ENCODE measurements at places on chromosomes 11 and 22. TPM values are rescaled to one million over a fixed set of nuclear protein-coding genes. Genes with fewer than 3 reads are reported as not detected.
A peak's percentile ranks its signal among the peaks of the same experiment; 100 is the strongest.

GRCh38 chr22:23696326-23696851 is 5.6 kb downstream of the RGL4 start:
- peak; percentile 33 for DNase-seq

GRCh38 chr11:36567694-36568093 is at the start of gene RAG1:
TSS of gene RAG1 (plus strand) at chr11:36568007. CDS start at chr11:36573305, 5,298 bp downstream.
- no peak for DNase-seq

DNA sequence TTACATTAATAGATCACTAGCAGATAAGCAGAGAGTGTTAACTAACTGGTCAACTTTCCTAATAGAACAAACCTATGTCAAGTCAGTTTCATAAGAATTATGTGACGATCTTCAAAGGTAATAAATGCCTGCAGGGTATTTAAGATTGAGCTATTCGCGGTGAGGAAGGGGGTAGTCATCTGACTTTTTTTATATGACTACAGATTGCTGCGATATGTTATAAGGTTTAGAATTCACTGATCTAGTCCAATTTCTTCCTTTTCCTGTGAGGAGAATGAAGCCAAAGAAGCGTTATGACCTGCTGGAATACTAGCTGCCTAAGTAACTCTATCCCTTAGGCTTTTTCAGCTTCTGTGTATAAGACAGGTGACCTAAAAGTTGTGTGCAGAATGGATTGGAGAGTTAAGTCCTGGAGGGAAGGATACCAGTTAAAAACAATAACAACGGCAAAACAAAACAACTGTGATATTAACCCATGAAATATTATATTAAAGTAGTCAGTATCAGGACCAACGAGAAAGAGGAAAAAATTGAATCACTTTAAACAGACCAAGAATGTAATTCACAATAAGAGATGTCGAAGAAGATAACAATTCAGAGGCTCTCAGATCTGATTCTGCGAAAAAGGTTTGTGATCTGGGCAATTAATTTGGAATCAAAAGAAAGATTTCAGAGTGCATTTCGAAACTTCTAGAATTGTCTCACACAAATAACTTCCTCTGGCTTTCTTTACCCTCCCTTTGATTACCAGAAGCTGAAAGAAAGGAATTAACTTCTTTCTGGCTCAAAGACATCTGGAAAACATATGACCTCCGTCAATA is 630 bp downstream of the CASP4 start:
- DNase-seq = no peak

GRCh38 chr22:45816776-45817175 is 145.1 kb downstream of the ATXN10 start:
- DNase-seq = no peak

- no peak for DNase-seq
These were observed 10.5 kb upstream of the OR2AT4 start for GRCh38 chr11:75107187-75107586.

- no peak for DNase-seq
These were observed 4.4 kb upstream of the SYTL2 start for GRCh38 chr11:85815186-85815931.

- DNase-seq = no peak
These were observed 80.7 kb downstream of the MN1 start for GRCh38 chr22:27720860-27721259.

DNA sequence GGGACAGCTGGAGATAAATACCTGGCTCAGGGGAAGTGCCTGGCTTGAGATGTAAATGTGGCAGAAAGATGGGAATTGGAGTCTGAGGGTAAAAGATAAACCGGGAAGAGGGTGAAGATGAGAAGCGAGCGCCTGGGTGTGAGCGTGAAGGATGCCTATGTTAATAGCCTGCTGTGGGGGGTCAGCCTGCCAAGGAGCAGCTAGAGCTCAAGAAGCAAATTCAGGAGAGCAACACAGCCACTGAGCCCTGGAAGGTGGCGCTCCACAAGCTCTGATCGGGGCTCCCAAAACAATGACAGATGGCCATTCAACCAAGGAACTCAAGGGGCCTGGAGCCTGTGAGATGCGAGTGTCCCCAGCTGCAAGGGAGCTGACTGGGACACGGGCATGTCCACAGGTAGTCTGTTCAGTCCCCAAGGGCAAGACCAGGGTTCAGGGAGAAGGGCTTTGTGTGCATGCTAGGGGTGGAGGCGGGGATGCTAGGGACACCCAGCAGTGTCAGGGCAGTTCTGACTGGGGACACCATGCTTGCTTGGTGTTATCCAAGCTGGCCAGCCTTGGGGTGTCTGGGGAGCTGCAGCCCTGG is 2.8 kb downstream of the GSC2 start:
- no peak for DNase-seq

GRCh38 chr11:118290923-118291322 is 13.6 kb upstream of the CD3E start:
- no peak for DNase-seq

DNA sequence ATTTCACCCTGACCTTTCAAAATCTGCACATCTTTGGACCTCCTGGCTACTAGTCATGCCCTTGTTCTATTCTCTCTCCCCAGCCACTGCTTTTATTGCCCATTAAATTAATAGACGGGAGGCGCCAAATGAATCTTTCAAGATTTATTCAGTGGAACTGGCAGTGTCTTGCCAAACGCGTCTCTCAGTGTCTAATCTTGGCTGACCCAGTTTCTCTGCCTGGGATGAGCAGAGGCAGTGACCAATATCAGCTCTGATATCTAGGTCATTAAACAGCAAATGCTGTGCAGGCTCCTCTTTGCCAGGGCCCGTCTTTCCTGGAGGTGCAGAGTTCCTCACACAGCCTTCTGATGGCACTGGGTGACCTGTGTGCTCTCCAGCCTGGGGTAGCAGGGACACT is 74.0 kb downstream of the TRAF6 start:
- no peak for DNase-seq

- no peak for DNase-seq
These were observed 33.1 kb upstream of the SMPD1 start for GRCh38 chr11:6357222-6357621.

DNA sequence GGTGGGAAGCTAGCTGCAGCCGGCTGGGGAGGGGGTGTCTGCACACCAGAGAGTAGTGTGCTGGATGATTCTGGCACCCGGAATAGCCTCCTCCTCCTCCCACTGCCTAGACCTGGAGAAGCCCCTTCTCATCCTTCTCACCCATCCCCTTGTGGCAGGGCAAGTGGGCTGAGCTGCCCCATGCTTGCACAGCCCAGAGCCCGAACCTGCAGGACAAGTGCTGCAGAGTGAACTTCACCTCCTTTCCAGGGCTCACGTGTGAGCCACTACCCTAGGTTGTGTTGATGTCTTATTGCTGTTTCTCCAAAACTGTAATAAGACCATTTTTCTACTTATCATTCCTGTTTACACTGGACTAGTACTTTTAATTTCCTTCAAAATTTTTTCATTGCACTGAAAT is 56.1 kb upstream of the GLYATL1B start:
- DNase-seq = no peak

GRCh38 chr11:125404157-125404810 is 91.8 kb downstream of the FEZ1 start:
- DNase-seq = no peak

DNA sequence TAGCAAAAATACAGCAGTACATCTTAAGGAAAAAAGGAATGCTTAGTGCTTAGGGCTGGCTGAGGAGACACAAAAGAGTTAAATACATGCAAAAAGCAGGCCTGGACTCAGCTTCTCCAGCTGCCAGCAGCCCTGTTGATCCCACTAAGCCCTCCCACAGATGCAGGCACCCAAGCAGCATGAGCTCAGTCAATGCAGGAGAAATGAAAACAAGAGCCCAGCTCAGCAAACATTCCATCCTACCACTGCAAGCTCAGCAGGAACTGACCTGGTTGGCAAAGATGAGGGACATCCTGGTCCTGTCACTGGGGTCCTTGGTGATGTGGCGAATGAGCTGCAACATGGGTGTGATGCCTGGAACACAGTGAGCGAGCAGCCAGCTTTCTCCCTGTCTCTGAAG is 5.8 kb downstream of the CYB5R2 start:
- no peak for DNase-seq

GRCh38 chr11:45087900-45088160 is 58.6 kb upstream of the PRDM11 start:
- DNase-seq = no peak

- no peak for DNase-seq
These were observed at the start of gene TCN2 for GRCh38 chr22:30606455-30607299. TSS of gene TCN2 (plus strand) at chr22:30607174. CDS start at chr22:30607332, 158 bp downstream.

GRCh38 chr11:130490682-130491449 is 42.4 kb downstream of the ADAMTS15 start:
- no peak for DNase-seq

- no peak for DNase-seq
These were observed 29.4 kb downstream of the APOL6 start for GRCh38 chr22:35677460-35678187.

- DNase-seq = no peak
These were observed 51.2 kb downstream of the SMCO4 start for GRCh38 chr11:93491973-93492372.

DNA sequence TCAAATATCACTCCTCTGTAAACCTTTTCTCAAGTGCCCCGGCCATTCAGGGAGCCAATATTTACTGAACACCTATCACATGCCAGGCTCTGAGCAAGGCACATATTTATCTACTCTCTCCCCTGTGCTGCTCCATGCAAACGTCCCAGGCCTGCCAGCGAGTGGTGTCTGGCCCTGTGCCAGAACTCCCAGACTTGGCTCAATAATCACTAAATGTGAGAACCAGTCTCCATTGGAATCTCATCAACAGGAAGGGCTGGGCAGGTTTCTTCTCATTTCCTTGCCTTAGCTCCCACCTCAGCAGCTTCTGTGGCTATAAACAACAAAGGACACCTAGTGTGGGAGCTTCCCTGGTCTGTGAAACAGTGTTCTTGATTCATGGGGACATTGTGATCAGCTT is 21.7 kb downstream of the RASSF10 start:
- DNase-seq = no peak

GRCh38 chr11:93560199-93560932 is 17.2 kb upstream of the SMCO4 start:
- DNase-seq = no peak

DNA sequence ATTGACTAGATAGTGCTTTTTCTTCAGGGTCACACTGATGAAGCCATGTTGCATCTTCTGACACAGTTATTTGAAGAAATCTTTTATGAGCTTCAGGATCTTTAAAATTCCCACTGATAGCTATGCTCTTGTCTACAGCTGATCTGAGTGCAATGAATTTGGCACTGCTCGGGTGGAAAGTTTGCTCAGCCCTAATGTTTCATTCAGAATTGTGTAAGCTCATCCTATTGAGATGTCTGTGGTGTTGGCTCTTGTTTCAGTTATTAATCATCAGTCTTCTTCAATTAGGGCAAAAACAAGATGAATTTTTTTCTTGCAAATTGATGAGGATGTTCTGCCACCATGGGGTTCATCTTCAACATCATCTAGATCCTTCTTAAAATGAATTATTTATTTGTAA is 1387.0 kb upstream of the RAG2 start:
- DNase-seq = no peak

DNA sequence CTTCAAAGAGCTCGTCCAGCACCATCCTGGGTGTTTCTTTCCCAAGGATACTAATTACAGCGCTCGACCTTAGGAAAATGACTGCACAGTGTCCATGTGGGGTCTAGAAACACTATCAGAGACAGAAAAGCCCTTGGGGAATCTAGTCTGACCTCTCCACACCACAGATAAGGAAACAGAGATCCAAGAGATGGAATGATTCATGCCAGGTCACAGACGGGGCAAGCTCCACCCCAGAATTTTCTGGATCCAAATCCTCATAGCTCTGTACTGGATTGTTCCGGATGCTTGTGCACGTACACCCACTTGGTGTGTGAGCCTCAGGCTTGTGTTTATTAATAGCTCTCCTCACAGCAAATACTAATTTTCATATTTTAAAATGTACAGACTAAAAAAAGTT is 11.3 kb downstream of the ABTB2 start:
- DNase-seq = no peak

GRCh38 chr11:134529212-134530096 is 117.4 kb upstream of the B3GAT1 start:
- no peak for DNase-seq

DNA sequence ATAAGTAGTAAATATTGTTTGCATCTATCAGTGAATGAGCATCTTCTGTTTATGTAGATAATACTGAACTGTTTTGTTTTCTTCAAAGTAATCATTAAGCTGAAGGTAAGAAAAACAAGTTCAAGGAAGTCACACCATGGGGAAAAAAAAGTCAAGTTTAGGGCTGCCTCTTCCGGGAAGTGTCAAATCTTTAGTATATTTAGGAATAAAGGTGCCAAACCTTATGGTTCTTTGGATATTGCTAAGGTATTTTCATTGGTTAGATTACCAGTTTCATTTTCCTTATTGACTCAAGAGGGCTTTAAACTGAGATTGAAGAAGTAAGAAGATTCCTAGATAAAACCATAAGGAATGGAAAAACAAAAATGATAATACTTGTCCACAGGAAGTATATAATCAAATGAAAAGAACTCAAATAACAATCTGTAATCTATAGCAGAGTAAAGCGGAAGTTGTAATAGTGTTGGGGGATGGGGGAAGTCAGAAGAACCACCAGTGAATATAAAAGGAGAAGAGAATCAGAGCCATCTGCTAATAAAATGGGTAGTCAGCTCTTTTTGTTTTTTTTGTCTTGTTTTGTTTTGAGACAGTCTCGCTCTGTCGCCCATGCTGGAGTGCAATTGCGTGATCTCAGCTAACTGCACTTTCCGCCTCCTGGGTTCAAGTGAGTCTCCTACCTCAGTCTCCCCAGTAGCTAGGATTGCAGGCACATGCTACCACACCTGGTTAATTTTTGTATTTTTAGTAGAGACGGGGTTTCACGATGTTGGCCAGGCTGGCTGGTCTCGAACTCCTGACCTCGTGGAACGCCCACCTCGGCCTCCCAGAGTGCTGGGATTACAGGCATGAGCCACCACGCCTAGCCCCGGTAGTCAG is 2.3 kb downstream of the ATM start:
- DNase-seq = no peak

DNA sequence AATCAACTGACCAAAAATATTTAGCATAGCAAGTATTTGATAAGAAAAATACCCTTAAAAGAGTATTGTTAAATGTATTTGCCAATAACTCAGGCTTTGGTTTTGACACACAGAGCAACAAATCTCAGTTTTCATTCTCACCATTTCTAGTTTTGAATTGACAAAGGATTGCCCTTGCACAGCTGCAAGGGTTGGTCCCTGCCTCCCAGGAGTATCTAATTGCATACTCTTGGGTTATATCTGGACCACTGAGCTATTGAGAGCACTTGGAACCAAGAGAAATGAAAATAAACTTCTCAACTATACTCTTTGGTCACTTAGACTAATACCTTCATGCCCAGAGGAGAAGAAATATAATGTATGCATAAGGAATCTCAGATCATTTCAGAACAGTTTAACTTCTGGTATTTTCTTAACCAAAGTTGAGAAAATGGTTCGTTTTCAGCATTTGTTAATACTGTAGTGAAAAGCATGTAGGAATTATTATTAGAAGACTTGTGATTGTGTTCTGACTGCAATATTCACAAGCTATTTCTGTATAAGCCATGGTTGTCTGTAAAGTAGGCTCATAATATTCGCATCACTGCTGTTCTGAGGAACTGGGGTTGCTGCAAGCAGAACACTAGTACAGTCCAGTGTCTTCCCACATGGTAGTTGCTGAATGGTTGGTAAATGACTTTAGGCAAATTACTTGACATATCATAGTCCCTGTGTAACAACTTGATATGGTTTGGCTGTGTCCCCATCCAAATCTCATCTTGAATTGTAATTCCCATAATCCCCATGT is 7.9 kb downstream of the C2CD3 start:
- peak; percentile 26 for DNase-seq

- peak; percentile 41 for DNase-seq
These were observed at the start of gene FERMT3 for GRCh38 chr11:64206457-64207255. TSS of gene FERMT3 (plus strand) at chr11:64206721. CDS start at chr11:64207365, 644 bp downstream.

Gene CRYBB2
- polyA plus RNA-seq = not detected

Gene FAM180B
- not detected for polyA plus RNA-seq

Gene OR9Q2
- not detected for polyA plus RNA-seq

Gene XNDC1N
- polyA plus RNA-seq = 12.8 TPM

Gene SAA1
- 0.36 TPM for polyA plus RNA-seq

Gene FAM227A
- 0.50 TPM for polyA plus RNA-seq

Gene BBS1
- polyA plus RNA-seq = 8.3 TPM

Measured in GM12878 (cell line).